ENCODE measurements at places on chromosomes 13 and 19.

- no peak for DNase-seq
Measured at GRCh38 chr19:28148554-28148953, 1064.4 kb downstream of the UQCRFS1 start.

DNA sequence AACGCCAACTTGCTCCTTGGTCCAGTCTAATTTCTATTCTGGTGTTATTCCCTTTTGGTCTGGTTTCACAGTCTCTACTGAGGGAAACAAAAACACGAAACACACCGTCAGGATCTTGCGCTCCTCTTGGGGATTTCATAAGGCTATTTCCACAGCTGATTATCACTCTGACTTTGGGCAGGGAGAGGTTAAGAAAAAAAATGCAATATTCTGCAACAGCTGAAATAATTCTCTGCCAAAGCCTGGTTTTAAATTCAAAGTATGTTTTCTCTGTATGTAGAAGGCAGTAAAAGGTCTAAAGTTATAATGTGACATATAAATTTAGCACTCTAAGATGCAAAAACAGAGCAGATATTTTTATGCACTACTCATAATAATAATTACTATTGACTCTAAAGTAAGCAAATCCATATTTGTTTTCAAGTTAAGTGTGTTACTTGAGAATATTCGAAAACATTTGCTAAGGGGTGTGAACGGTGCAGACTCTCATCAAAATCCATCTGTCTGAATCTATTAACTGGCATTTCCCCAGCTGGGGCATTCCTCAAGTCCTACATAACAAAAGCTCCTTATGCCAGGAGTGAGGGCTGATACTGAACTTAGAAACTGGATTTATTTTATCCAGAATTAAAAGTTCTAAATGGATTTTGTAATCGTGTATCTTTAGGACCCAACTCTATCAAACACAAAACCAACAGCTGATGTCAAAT is 38.4 kb upstream of the STARD13 start:
- DNase-seq = no peak

DNA sequence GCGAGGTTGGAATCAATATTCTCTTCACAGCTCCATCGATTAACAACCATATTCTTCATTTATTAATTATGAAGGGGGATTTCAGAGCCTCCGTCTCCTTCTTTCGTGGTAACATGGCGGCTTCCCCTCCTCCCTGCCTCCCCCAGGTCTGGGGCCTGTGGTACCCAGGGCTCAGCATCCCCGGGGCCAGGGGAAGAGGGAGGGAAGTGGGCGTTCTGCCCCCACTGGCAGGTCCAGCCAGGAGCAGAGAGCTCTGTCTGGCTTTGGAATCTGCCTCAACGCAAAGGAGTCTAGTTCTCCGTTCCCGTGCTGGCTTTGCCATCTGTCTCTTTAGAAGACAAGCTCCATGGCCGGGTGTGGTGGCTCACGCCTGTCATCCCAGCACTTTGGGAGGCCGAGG is 37.8 kb upstream of the ONECUT3 start:
- no peak for DNase-seq

DNA sequence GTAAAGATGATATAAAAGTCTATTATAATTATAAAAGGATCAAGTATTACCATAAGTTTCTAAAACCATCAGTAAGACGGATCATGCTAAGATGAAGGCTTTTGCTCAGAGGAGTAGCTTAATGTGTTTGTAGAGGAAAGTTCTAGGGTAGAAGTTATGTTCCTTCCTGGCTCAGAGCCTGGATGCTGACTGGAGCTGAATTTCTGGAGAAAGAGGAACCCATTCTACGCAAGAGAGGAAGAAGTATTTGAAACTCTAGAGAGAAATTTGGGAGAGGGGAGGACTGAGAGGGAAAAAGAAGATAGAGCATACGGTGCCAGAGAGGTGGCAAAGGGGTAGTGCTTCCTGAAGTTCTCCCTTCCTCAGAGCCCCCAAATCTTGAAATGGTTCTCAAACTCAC is 51.4 kb upstream of the SGCG start:
- no peak for DNase-seq

DNA sequence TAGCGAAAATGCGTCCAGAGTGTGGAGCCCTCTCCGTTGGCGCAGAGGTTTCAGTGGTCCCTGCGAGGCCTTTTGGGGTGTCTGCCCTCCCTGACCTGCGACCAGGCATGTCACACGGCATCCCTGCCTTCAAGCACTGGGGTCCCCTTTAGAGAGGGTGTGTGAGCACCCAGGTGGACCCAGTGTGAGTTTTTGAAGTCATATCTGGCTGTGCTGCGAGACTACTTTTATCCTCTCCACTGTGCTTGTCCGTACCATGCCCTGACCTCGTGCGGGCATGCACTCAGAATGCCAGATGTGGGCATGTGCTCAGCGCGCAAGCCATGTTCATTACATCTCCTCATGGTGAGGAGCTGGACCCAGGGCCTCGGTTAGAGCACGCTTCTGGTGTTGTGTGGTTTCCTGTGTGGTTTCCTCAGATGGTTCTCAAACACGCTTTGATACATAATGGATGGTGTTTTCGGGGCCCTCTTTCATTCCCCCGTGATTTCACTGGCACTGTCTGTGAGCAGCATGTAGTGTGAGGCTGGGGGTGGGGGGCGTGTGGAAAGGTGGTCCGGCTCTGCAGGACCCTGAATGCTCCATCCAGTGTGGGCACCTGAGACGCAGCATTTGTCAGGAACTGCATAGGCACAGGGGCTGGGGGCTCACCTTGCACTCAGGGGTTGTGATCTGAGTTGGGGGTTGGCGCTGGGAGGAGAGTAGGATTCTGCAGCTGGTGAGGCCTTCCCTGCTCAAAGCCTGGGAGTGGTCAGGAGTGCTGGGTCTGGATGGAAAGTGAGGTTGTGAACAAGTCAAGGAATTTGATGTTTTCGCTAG is 2.3 kb downstream of the TFDP1 start:
- no peak for DNase-seq

DNA sequence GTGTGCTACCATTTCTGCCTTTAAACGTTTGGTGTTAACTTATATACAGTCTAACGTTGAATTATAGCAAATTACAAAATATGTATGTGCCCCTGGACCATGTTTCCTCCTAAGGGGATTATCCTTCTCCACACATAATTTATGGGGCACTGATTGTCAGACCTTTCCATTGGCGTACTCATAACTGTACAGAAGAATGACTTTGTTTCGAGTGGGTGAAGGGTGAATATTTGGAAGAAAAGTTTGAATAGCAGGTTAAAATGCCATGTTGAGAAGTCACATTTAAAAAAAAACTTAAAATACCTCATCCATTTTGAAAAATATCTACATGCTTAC is 58.8 kb downstream of the SLC10A2 start:
- DNase-seq = no peak

DNA sequence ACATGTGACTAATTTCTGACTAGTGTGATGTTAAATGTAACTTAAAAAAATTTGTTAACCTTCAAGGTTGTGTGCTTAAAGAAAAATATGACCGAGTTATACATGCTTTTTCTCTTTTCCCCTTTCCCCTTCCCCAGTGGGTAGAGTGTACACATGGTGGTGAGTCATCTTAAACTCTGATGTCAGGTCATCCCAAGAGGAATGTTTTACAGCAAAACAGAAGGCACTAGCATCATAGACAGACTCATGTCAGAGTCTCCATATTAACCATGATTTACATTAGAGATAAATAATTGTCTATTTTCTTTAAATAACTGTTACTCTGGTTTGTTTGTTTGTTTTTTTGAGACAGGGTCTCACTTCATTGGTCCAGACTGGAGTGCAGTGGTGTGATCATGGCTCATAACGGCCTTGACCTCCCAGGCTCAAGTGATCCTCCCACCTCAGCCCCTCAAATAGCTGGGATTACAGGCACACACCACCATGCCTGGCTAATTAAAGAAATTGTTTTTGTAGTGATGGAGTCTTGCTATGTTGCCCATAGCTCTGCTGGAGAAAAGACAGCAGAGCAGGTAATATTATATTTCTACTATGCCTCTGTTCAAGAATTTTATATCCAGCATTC is 160.4 kb upstream of the PCDH9 start:
- no peak for DNase-seq

- no peak for DNase-seq
Measured at GRCh38 chr19:3343619-3344502, 22.5 kb upstream of the NFIC start.

- no peak for DNase-seq
Measured at GRCh38 chr19:623974-624373, 9.4 kb downstream of the POLRMT start.

DNA sequence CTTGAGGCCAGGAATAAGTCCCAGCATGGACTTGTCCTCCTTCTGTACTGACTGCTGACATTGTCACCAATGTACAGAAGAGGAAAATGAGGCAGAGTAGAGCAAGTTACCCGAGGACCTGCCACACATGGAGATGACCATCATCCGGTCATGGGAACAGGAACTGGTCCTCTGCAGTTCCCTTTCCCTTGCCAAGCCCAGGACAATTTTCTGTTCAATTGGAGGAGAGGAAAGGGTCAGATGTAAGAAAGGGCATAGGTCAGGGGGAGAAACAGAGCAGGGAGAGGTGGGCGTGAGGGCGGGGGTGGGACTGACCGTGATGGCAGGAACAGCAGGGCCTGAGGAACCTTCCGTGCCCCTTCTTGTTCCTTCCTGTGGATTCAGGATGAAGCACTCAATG is 18.6 kb downstream of the PHLDB3 start:
- DNase-seq = no peak

DNA sequence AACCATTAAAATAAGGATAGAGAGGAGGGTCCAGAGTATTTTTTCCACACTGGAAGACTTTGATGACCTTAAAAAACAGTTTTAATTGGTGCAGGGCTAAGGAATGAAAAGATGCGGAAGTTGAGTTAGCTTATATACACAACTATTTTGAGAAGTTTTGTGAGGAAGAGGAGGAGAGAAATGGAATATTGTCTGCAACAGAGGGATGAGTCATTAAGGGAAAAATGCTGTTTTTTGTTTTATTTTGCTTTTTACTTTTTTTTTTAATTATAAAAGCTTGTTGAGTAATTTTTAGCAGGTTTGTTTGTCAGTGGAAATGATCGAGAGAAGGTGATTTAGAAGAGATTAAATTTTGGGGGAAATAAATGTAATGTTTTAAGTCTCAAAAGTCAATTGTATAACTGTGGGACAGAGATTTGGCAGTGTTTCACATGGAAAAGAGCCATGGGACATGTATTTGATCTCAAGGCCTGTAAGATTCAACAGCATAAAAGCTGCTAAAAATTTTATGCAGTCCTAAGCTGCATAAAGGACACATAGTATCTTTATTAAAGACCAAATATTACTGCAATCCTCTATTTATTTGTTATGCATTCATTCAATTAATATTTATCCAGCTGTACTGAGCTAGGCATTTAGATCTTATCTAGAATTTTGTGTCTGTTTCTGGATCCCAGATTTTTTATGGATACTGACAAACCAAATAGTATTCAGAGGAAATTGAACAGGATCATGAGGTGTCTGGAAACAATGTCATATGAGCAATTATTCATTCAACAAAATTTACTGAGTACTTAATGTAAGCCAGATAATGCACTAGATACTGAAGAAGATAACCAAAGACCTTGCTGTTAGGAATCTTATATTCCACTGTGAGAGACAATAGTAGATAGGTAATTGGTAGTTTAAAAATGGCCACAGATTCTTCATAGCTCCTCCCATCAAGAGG is 72.7 kb downstream of the DNAJC15 start:
- DNase-seq = no peak

- DNase-seq = no peak
Measured at GRCh38 chr19:5536337-5536894, 31.3 kb downstream of the TINCR start.

- DNase-seq = no peak
Measured at GRCh38 chr19:6413721-6414643, 10.6 kb downstream of the KHSRP start.

DNA sequence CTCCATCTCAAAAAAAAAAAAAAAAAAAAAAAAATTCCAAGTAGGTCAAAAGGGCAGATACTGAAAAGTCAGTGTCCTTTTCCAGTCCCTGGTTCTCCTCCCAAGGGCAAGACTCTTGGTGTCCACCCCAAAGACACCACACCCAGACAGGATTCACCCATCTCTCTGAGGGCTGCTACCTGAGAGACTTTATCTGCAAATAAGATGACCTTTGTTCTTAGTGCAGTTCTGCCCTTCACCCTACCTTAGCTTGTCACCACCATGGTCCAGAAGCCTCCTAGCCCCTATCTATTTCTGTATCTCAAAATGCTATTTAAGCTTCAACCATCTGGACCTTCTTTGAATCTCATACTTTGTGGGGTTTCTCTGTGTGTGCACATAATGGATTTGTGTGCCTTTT is 4.2 kb upstream of the FBXO27 start:
- no peak for DNase-seq

GRCh38 chr13:19185865-19186645 is 4.4 kb upstream of the TUBA3C start:
- no peak for DNase-seq

DNA sequence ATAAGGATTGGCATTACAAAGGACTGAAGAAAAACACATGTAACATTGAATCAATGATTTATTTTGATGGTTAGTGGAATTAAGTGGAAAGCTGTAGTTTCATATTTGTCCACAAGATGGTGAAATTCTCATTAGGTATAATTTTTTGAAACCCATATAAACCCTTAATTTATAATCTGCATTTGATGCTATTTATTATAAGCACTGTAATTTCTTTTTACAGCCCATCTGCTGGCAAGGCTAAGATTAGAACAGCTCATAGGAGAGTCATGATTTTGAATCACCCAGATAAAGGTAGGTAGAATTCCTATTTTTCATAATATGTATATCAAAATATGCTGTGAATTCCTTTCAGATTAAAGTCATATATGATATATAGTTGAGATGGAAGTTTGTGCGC is 62.2 kb downstream of the DNAJC15 start:
- no peak for DNase-seq

GRCh38 chr19:14089412-14089661 is 1.2 kb downstream of the SAMD1 start:
- no peak for DNase-seq

DNA sequence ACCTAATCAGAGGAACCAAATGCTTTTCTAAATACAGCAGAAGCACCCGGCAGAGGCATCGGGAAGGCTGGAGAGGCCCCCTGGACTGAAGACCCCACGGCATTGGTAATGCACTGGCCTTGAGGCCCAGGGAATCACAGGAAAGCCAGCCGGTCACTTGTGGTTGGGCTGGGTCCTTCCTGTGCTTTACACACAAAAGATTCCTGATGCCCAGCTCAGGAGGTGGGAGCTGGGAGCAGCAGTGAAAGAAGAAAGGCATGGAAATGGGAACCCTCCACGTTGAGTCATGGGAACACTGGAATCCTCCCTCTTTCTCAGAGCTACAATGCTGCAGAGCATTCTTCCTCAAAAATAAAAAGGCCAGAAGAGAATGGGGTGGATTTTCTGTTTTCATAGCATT is 126.4 kb downstream of the TNFRSF19 start:
- DNase-seq = no peak

GRCh38 chr13:49584771-49585182 is 581 bp downstream of the RCBTB1 start:
- no peak for DNase-seq
